Activated CD8-positive, alpha-beta T cell treated with anti-CD3 and anti-CD28 coated beads, Interleukin-2, amount 10 ng/mL, durations not matched to agents 7 days and 5 days (primary cell): ENCODE measurements at places on chromosomes 3 and 15.
A peak's percentile ranks its signal among the peaks of the same experiment; 100 is the strongest.

DNA sequence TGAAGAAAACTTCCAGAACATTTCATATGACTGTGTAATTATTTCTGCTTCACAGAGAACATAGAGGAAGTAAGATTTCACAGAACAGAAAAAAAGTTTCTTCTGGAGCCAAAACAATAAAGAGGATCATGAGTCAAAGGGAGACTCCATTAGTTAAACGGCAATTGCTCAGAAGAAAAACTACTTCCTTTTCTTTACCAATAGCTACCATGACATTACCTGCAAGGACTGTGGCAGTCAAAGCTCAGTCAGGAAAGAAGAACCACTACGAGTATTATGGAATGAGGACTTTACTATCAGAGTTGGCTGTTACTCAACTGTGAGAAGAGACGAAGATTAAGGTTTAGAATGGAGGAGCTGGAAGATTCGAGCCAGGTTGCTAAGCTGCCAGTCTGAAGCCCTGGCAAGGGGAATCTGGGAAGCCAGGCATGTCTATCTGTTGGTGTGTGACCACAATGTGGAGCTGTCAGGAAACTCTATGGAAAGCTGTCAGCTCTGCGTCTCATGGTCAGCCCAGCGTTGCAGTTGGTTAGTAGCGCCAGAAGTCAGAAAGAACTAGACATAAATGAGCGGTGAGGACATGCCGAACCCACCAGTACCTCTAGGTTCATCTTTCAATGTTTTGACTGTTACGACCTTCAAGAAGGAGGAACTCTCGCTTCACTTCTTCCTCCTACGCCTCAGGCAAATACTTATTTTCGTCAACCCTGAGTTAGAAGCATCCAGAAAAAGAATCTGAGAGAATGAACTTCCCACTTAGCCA, 604.3 kb downstream of the FGF12 start:
- DNase-seq = no peak

GRCh38 chr3:40713306-40713705, 188.5 kb downstream of the ZNF621 start:
- no peak for DNase-seq

DNA sequence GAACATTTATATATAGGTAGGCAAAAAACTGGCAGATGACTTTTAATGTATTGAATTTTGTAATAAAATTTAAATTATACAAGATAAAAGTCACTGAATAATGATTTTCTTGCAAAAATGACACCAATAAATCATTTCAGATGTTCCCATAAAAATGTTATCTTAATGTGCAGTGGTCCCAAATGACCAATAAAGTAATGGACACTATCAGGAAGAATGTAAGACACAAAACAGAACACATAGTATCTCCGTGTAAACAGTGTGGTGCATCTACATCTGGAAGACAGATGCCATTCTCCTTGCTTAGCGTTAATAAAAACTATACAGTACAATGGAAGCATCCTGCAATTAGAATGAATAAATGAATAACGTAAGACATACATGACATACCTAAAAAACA, 41.5 kb downstream of the FGF7 start:
- no peak for DNase-seq

DNA sequence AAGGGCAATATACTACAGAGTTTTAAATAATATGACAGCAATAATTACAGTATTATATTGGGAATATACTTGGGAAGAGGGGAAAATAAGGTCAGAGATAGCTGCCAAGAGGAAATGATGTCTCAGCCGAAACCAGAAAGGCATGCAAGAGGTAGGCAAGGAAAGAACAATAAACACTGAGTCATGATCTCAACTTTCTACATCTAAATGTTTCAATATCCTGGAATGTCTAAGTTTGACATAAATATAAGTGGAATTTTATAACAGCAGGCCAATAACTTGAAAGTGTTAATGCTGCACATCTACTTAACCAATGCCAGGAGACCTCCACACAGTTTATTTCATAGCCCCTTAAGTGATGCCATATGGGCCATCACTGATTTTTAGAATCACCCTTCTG, 99.8 kb upstream of the CPNE4 start:
- DNase-seq = no peak

DNA sequence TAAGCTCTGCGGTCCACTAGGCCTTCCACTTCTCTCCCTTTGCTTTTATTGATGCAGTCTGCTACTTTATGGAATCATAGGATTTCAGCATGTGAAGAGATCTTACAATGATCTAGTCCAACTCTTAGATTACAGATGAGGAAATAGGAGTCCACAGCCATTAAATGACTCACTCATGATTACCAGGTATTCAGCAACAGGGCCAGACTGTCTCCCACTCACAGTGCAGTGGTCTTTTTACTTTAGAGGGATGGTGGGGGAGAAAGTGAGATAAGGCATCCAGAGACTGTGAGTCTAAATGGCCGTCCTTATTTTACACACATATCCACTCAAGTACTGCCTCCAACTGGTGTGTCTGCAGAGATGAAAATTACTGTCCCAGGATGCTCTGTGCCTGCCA, 88.5 kb upstream of the SKOR1 start:
- DNase-seq = no peak

GRCh38 chr3:161859865-161860450, 363.4 kb downstream of the OTOL1 start:
- no peak for DNase-seq

DNA sequence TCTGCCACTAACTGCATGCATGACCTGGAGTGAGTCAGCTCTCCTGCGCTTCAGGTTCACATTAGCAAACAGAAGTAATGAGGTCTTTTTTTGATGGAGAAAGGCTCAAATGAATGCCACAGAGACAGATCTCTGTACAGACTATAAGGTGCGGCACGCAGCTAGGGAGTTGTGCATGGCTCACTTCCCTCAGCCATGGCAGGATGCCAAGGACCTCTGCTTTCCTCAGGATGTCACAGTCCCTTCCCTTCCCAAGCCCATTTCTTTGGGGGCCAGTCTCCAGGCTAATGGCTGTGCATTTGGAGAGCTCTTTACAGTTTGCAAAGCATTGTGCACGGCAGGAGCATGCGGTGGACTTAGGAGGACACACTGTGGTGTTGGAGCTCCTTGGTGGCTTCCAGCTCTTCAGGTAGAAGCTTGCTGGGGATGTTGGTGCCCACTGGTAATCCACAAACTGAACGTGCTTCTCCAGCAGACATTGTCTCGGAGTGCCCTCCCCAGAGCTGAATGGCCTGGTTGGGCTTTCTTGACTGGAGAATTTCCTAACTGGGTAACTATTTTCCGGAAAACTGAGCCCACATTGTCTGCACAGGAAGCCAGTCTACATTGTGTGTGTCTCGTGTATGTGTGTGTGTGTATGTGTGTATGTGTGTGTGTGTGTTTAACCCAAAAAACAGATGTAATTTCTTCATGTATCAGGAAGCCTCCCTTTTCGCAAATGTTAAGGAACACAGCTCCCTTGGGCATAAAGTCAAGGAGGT, 172.5 kb upstream of the TLE3 start:
- DNase-seq = no peak

DNA sequence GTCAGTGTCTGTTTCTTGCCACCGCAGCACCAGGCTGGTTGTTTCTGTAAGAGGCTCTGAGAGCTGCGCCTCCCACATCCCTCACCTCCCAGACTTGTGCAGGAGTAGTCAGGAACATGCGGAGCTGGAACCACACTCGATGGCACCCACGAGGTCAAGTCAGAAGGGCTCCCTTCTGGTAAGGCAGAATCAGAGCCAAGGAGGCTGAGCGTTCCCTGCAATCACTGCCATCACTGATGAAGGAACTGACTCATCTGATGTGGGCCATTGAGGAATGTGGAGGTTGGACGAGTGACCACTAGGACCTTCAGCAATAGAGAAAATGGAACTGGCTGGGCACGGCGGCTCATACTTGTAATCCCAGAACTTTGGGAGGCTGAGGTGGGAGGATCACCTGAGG, 35.7 kb upstream of the BLM start:
- DNase-seq = no peak

DNA sequence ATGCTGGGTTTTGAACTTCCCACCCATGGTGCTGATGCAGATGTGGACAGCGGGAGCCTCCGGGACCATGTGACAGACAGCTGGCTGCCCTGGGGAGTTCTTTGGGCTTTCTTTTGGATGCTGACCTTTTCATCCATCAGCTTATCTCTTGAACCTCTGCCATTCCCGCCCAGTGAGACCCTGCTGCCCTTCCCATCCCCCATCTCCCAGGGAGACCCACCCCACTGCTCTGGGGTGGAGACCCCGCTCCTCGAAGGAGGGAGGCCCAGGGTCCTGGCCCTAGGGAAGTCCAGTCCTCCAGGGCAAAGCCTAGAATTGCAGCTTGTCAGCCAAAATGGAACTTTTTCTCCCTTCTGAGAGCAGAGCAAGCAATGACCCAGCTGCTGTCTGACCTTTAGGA, 64.0 kb downstream of the ITGA11 start:
- no peak for DNase-seq

DNA sequence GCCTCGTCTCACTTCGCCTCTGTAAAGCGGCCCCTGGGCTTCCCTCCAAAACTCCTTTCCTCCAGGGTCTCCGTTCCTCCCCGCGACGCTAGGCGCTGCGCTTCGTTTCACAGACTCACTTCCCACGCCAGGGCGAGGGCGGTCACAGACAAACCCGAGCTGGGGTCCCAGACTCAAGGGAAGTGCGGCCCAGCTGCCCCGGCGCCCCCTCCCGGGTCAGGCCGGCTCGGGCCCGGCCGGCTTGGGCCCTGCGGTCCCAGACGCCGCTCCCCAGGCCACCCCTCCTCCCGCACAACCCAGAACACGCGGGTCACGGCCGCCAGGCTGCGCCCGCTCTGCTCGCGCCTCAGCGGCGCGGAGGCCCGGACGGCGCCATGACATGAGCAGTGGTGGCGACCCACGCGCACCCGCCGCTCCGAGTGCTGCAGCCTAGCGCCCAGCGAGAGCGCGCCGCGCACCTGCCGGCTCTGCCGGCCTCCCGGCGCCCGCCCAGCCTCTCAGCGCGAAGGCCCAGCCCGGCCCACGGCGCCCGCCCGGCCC, 547 bp downstream of the NUP210 start:
- DNase-seq = peak; percentile 63
